ENCODE measurements at places on chromosomes 4 and X.

GRCh38 chrX:66489339-66489738 is 149.5 kb downstream of the EDA2R start:
- no peak for DNase-seq

- DNase-seq = no peak
Observed at GRCh38 chr4:26953366-26953765, 92.7 kb downstream of the STIM2 start.

DNA sequence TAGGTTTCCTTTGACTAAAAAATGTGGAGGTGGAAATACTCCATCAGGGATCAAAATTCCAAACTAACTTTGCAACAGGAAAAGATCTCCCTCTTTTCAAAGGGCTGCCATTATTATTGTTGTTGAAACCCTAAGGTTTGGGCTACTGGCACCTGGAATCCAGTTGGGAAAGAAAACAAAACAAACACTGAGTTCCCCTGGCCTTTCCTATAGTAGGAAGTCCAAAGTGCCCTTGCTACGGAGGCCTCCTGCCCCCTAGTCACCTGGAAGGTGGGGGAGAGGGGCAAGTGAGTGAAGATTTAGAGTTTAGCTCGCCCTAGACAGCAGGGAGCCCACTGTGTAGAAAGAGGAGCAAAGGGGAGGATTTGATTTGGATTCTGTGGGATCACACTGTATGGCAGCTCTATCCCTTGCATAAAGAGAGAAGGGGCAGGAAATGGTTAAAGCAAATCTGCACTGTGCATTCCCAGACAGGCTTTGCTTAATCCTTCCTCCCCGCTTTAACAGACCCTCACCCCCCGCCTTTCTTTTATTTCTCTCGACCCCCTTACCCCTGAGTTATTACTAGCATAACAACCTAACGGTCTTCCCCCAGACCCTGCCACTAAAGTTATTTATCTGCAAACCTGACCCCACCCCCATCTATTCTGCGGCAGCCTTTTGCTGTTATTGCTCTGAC is 627 bp upstream of the FAT4 start:
- DNase-seq = no peak

- no peak for DNase-seq
Observed at GRCh38 chrX:12325171-12325570, 186.9 kb downstream of the FRMPD4 start.

GRCh38 chr4:164977243-164978164 is at the start of gene TRIM61:
TRIM61 (minus strand) TSS chr4:164977657; CDS start chr4:164970002, 7,655 bp downstream.
- DNase-seq = no peak
